ENCODE measurements at places on chromosomes 4 and X.

DNA sequence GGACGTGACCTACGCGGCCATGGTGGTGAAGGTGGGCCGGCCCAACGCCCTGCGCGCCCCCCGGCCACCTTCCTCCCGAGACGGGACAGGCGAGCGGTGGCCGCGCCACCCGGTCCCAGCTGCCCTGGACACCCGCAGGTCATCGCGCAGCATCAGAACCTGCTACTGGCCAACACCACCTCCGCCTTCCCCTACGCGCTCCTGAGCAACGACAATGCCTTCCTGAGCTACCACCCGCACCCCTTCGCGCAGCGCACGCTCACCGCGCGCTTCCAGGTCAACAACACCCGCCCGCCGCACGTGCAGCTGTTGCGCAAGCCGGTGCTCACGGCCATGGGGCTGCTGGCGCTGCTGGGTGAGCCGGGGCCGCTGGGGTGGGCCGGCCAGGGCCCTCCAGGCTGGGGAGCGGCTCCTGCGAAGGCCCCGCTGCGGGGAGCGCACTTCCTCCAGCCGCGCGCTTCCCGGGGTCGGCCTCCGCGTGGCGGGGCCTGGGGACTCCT, 9.0 kb upstream of the SLC26A1 start:
- DNase-seq = no peak

DNA sequence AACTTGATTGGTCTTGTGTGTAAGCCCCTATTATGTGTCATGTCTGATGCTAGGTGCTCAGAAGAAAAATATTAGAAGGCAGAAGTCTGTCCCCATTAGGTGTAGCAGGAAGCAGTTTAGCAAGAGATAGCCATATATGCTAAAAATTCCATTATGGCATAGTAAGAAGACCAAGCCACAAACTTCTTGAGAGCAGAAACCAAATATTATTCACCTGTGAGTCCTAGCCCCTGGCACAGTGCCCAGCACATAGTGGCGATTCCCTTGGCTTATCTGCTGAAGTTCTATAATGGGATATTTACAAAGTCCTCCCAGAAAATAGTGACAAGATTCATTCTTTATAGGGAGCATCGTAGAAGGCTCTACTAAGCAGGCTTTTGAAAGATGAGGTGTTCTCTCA, 174.4 kb downstream of the RAB28 start:
- DNase-seq = no peak

GRCh38 chr4:168119100-168119499, 26.8 kb downstream of the ANXA10 start:
- DNase-seq = no peak

GRCh38 chr4:7808752-7809151, 130.9 kb downstream of the AFAP1 start:
- DNase-seq = no peak

DNA sequence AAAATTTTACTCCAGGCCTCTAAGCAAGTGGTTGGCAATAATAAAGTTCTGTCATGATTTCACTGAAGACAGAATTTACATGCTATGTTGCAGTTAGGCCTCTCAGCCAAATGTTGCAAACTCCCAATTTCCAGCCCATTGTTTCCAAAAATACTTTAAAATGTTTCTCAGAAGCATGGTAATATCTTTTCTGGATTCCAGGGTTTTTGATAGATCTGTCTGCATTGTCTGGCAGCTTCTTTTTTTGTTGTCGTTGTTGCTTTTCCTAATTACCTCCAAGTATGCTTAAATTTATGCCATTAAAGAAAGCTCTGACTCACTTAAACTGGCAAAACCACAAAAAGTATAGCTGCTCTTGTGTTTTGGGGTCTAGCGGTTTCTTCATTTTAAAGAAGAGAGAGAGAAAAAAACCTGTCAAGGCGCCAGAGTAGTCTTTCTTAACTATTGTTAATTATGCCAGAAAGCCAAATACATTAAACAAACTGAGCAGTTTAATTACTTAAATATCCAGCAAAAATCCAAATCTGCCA, 97.0 kb downstream of the AGTR2 start:
- no peak for DNase-seq

DNA sequence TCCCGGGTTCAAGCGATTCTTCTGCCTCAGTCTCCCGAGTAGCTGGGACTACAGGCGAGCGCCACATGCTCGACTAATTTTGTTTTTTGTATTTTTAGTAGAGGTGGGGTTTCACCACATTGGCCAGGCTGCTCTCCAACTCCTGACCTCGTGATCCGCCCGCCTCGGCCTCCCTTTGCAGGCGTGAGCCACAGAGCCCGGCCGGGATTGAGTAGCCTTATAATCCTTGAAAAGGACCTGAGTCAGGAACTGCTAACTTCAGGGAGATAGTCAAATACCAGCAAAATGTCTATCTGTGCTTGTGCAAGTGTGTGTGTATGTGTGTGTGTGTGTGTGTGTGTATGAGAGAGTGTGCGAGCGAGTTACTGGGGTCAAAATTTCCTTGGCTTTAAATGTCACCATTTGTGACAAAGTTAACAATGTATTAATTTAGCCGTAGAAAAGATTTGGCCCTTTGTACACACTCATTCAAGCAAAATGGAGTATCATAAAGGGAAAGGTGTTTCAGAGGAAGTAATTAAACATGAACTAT, 1.8 kb upstream of the KDM6A start:
- no peak for DNase-seq

DNA sequence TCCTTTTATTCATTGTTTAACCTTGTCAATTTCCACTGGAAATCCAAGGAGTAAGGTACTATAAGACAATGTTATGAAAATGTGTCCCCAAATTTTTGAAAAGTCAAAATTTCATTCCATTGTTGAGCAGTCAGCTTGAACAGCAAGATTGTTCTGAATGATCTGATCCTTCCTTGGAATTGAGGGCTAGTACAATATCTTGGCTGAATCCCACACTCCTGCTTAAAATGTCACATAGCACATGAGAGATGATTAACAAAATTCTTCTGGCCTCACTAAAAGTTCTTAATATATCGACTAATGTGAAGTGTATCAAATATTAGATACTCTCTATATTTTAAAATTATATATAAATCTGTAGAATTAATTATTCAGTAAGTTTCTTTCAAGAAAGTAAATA, 104.8 kb downstream of the ANK2 start:
- DNase-seq = no peak

GRCh38 chr4:76737180-76737579, 160.8 kb downstream of the SOWAHB start:
- DNase-seq = no peak

GRCh38 chr4:3508542-3508941, 23.7 kb downstream of the LRPAP1 start:
- no peak for DNase-seq

- no peak for DNase-seq
Measured at GRCh38 chr4:52243367-52243766, 192.3 kb downstream of the SPATA18 start.

DNA sequence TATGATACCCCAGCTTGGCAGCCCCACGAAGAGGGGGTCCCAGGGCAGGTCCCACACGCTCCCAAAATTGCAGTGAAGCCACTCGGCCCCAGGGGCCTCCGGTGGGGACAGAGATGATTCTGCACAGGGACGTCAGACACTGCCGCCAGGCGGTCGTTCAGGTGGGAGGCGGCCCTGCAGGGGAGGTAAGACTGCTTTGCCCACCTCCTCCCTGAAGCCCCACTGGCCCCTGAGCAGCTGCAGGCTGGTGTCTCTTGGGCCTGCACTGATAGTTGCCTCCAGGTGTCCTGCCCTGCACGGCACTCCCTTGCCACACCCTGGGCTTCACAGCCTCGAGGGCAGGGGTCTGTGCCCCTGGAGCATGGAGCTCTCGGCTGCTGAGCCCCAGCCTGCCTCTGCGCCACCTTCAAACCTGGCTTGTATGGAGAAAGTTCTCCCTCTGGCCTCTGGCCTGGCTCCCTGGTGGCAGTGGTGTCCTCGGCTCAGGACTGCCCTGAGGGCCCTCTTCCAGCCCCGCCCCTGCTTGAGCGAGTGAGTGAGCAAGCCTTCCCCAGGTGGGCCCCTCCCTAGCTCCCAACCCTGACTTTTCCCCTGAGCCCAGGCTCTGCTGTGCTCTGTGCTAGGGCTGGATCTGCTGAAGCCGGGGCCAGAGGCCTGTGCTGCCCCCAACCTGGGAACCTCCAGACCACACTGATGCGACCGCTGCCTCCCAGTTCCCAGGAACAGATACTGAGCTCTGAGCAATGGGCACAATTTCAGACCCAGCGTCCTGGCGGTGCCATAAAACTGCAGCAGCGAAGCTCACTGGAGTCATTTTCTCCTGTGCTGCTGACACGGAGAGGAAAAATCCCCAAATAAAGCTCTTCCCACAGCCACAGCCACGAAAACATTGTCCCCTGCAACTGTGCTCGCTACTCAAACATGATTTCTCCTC, 16.1 kb downstream of the ADRA2C start:
- DNase-seq = no peak

DNA sequence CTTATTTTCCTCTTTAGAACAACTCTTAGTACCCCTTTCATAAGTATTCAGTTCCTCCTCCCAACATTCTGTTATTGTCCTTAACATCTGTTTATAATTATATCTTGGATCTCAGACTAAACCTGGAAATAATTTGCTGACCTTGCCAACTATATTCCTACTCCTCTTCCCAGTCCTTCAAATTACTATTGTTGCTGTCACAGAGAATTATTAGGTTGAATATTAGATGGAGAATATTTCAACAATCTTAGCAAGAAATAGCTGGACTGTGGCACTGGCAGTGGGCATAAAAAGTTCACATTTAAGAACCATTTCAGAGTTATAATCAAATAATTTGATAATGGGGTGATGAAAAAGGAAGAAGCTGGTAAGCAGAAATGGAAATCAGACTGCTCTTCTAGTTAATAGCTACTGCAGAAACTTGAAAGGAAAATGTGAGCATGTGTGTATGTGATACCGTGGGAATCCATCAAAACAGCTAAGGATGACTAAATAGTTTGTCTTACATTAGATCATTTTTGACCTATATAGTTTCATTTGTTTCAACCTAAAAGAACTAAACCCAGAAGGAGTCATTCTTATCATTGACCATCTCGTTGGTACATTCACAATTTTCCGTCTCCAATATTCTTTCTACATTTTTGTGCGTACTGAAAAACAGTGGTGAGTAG, 43.3 kb upstream of the PRDM8 start:
- DNase-seq = no peak

GRCh38 chr4:180926277-180926676, 1316.9 kb upstream of the TENM3 start:
- peak; percentile 17 for DNase-seq

DNA sequence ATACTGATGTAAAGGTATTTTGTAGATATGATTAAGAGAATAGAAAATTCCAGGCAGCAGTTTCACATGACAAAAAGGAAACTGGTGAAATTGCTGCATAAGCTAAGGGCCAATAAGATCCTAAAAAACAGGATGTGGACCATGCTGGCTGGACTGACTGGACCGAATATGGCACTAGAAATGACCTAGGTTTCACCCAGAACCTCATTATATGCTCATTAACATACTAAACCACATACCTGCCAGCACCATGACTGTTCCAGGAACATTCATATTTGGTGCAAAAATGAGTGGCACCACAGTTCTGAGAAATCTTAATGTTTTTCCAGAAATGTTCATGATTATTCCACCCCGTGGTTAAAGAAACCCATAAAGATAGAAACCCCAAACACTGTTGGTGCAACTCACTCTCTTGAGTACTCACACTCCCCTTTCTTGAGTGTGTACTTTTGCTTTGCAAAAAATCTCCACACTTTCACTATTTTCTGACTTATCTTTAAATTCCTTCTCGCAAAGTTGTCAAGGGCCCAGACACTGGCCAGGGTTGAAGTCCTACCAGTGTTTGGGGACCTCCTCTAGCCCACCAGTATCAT, 74.0 kb downstream of the FANCB start:
- no peak for DNase-seq

GRCh38 chr4:159326480-159326879, 223.6 kb downstream of the RAPGEF2 start:
- DNase-seq = no peak

DNA sequence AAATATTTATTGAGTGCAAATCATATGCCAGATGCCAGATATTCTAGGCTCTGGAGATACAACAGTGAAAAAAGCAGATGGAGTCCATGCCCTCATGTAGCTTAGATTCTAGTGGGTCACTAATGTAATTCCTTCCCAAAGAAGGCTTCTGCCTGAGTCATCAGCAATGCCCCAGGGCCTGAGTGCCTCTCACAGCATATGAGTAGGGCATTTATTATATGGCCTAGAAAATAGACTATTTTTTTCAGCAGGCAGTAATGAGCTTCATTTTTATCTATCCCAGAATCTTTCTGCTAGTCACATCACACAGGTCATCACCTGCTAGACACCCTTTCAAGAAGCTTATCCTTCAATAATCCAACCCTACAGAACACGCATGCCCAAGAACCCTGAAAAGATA, 22.3 kb downstream of the TMEM31 start:
- no peak for DNase-seq

GRCh38 chrX:102637561-102637960, 13.7 kb upstream of the GPRASP1 start:
- no peak for DNase-seq

DNA sequence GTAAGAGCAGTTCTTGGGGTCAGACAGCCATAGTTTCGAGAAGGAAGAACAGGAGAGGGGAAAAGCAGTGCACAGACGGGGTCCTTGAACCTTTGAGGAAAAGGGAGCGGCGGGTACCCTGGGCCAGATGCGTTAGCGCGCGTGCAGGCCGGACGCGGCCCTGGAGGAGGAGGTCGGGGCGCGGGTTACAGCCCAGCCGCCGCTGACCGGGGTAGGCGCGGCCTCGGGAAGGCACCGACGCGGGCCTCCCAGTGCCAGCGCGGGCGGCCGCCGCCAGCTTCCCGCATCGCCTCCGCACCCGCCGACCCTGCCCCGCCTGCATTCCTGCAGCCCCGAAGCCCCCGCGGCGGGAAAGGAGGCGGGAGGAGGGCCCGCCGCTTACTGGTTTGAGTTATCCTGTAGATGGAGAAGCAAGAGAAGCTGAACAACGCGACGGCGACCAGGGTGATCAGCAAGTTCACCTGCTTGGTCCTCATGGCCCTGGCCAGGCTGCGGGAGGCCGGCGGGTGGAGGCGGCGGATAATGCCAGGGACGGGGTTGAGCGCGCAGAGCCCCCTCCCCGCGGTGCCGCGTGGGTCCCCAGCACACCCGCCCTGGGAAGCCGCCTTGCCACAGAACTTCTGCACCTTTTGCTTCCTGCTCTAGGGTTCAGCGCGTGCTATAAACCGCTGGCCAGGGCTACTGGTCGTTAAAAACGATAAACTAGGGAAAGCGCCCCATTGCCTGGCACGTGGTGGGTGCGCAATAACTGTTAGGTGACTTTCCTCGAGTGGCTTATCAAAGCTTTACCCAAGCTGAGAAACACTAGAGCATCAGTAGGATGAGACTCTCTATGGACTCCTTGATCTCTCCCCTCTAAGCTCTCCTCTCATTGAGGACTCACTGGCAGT, at the start of gene MGAT4D:
TSS of gene MGAT4D (minus strand) at position 547 of the 890 bp plus-strand sequence. CDS start at position 476, 71 bp downstream.
- peak; percentile 74 for DNase-seq

DNA sequence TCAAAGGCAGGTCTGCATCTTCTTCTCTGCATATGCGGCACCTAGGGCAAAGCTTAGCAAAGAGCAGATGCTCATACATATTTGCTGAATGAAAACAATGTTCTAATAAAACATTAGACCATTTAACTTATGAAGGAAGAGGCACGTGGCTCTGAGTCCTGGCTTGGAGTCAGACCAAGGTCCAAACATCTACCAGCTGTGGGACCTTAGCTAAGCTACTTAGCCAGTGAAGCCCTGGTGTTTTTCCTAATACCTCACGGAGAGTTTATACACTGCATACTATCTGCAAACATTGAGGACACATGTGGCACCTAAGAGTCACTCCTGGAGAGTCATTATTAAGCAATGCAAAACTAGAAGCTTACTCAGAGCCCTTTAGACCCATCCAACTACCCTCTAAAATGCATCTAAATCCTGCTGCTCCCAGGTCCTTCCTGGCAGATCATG, 9.0 kb downstream of the PDGFC start:
- DNase-seq = no peak

Data from iPS-NIHi11 (cell line).